ENCODE measurements at places on chromosomes 3 and 15.

DNA sequence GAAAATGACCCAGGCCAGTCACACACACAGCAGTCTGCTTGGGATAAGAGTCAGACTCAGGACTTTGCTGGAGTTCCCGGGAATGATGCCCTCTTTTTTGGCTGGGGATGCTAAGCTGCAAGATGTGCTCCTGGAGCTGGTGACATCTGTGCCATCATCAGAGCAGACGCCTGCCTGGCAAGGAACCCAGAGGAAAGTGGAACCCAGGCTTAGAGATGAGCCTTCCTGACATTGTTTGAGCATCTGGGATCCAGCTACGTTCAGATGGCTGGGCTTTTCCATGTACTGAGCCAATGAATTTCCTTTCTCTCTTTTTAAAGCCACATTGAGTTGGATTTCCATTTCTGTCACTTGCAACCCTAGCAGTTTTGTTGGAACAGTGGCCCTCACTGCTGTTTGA is 53.3 kb downstream of the EBLN2 start:
- no peak for ATAC-seq

GRCh38 chr3:126956866-126957650 is 25.9 kb upstream of the PLXNA1 start:
- ATAC-seq, result peak; percentile 30

DNA sequence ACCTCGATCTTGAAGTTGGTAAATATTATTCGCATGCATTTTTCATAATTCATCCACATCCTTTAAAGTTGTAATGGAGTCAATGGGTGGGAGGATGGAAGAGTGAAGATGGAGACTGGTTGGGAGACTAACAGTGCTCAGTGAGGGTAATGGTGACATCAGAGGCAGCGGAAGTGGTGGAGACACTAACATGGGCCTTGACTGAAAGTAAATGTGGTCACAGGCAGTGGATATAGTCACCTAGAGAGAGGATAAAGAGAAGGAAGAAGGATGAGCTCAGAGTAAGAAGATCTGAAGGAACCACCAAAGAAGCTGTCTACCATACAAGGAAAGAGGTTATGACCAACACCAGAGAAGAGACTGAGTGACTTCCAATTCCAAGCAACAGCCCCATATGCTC is 281.6 kb upstream of the STT3B start:
- no peak for ATAC-seq

DNA sequence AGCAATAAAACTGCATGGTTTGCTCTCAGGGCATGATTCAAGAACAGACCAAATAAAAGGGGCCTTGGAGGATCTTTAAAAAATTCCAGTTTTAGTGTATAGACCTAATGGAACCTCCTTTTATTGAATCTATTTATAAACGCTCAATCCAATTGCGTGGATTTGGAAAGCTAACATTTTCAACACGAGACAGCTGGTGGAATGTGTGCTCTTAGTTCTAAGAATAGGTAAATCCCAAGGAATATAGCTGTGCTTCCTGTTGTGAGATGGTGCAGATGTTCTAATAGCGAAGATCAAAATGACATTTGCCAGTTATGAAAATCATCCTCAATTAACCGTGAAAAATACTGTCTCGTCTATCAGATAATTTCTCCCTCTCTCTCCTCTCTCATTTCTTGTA is 192.5 kb downstream of the ATP10A start:
- ATAC-seq, result no peak

DNA sequence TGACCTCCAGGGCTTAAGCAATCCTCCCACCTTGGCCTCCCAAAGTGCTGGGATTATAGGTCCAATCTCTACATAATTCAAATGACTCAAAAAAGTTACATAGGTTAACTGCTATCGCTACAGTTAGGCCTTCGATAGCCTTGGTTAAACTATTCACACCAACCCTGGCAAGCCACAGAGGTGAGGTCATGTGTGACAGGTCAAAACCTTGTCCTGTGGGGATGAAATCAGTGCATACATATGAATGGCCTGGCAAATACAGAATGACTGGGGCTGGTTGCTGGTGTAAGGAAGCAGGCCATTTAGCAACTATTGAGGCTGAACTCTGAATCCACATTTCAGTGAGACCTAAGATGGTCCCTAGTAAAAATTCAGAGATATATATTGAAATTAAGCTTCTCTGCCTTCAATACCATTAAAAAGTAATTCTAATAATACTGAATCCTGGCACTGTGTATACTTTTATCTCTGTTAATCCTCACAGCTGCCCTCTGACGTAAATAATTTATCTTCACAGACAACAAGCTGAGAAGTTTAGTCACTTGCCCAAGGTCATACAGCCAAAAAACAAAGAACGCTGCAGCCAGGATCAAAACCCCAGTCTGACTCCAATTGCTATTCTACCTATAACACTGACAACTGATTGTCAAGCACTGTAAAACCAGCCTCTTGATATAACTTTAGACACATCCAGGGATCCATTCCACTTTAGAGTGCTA is 35.3 kb downstream of the MKRN2 start:
- ATAC-seq, result no peak

- ATAC-seq, result no peak
These were observed 97.6 kb upstream of the ALDH1A3 start for GRCh38 chr15:100781961-100782530.

DNA sequence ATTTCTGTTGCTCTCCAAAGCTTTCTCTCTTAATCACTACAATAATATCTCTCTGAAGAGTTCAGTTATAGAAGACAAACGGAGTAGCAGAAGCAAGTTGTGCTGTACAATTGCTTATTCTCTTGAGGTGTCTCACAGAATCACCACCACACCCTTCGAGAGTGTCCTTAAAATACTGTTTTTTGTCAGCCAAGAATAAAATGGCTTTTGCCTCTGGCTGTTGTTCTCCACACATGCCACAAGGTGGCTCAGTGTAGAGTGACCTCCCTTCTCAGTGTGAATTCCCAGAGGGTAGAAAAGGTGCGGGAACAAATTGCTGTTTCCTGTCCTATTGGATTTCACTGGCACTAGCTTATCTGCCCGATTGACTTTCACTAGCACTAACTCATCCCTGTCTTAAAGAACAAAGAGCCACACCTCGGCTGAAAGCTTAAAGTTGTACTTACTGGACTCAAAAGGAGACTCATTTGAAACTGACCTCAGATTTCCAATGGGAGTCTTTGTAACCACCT is 134.2 kb upstream of the SATB1 start:
- peak; percentile 75 for ATAC-seq

DNA sequence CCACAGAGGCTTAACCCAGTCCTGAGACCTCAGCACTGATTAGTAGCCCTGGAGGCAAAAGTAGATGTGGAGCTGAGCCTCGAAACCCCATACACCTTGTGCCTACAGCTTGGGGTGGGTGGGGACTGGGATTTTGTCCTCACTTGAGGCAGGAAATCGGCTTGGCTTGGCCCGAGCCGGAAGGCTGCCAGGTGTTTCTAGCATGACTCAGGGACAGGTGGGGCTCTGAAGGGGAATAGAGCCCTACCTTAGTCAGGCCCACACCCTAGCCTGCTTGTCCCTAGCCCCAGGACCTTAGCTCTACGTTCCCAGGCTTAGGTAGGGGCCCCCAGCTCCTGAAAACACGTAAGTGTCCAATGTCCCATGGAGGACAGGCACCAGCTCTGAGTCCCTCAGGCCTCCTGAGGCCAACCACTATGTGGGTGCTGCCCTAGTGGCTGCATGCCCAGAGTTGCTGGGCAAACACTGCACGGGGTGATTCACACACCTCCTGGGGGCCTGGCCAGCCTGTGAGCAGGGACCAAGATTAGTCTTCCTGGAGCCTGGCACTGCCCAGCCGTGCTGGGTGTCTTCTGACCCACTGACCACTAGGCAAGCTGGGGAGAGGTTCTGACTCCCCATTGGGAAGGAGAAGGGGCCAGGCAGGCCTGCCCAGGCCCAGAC is 3.1 kb downstream of the MST1R start:
- no peak for ATAC-seq

DNA sequence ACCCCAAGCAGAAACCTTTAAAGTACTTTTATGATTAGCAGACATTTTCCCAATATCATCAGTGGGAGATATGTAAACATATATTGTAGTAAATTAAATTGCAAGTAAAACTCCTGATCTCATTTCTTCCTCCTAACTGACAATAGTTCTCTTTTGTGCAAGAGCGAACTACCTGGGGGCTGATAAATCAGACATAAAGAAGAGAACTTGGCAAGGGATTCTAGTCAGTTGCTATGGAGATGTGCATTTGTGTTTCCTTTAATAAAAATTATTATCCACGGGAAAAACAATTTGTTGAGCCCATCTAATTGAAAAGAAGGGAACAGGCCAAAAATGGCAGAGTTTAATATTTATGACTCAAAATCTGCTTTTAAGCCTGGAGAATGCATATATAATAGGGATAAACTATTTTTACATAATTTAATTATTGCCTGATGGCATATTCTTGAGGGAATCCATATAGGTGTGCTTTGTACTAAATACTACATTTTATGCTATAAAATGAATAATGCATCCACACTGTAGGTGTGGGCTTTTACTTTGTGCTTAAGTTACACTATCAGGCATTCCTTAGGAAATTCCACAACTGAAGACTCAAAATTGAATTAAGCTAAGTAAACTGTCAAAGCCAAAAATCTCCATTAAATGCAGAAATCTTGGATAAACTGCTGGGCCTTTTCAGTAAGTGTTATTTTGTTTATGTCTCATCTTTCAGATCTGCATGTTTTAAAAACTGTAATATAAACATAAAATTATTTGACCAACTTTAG is 258.1 kb downstream of the ERC2 start:
- ATAC-seq, result no peak

GRCh38 chr15:74050127-74050526 is 32.2 kb downstream of the GOLGA6A start:
- no peak for ATAC-seq

- no peak for ATAC-seq
These were observed 383.6 kb downstream of the LPP start for GRCh38 chr3:188537606-188538005.

DNA sequence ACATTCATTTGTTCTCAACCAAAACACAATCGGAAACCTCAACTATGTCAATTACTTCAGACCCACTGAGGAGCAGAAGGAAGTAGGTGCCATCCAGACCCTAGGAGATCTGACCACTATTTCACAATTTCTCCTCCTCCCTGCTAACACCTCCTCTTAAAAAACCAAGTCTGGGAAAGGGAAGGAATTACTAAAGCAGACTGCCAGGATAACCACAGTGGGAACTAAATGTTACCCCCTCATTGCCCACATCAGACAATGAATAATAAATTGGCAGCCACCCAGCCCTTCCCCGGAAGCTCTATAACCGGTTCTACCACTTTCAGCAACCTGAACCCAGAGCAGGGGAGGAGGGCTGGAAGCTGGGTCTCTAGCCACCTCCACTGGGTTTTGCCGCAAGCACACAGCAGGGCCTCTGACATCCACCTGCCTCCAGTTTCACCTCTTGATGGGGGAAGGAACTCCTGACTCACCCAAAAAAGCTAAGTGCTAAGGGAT is 17.6 kb downstream of the C15orf62 start:
- no peak for ATAC-seq

DNA sequence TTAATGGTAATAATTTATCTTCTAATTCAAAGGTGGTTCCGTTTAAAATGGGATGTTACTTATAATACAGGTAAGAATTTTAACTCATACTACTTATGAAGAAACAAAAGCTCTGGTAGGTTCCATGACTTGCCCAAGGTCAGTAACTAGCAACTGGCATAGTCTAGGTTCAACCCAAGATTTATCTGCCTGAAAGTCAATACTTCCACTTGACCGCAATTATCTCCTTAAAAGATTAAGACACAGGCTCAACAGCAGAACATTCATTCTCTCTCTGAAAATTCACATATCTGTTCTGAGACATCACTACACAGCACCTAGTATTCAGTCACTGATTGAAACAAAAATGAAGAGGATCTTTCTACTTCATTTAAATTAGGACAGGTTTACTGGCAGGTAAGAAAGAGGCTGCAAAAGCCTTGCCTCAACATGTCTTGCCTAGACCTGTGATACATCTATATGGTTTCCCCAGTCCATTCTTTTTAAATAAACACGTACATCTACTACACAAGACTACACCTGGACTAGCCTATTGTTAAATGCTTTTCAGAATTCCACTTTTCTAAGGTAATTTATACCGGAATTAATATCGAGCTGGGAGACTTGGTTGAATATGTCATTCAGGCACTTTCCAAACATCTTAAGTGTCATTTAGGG is 1.2 kb downstream of the CSNK1G1 start:
- no peak for ATAC-seq

GRCh38 chr3:152870027-152870426 is 35.1 kb downstream of the P2RY1 start:
- ATAC-seq, result no peak

DNA sequence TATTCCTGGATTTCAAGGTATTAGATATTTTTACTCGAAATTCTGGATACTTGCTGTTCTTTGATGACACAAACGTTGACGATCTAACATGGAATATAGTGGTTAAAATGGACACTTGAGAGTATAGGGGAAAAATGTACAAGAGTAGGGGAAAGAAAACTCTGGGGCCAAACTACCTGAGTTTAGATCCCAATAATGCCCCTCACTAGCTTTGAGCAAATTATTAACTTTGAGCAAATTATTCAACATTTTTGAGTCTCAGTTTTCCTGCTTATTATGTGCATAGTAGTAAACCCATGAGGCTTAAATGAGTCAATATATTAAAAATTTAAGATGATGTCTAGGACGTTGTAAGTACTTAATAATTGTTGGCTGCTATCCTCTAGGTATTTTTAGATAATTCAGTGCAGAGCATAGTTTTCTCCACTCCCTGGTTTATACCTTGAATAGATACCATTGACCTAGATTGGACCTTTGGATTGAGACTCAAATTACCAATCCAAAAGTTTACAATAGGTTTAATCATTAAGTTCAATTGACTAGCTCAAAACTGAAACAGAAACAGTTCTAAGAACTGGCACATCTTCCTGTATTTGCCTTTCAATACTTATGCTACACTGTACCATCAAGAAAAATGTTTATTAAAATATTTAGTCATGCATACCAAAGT is 4.5 kb downstream of the ADGRG7 start:
- no peak for ATAC-seq

DNA sequence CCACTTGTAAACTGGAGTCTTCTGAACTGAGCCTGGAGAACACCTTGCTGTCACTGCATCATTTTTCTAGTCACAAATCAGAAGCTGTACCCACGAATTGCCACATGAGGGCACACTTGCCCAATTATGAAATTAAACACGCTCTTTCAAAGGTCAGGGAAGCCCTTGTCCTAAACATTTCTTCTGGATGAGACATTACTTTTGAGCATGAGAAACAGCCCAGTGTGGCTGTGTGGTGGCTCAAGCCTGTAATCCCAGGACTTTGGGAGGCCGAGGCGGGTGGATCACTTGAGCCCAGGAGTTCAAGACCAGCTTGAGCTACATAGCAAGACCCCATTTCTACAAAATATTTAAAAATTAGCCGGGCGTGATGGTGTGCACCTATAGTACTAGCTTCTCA is 27.5 kb upstream of the CFAP161 start:
- peak; percentile 12 for ATAC-seq

DNA sequence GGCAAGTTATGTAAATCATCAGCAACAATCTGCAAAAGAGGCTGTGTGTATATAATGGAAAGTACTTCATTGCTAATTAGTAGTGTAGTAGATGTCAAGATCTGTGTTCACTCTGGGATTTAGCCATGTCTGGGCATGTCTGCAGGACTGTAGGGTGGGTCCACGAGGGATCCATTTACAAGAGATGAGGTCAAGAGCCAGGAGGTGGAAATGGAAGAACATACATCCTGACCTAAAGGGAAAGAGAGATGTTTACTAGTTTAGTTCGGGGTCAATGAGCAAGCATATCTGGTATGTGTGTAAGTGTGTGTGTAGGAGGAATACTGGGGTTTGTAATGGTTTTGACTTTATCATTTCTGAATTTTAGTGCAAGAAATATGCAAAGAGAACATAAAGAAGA is 171.5 kb upstream of the NANOGP8 start:
- ATAC-seq, result no peak

GRCh38 chr3:157471064-157471463 is 32.2 kb downstream of the VEPH1 start:
- ATAC-seq, result no peak

GRCh38 chr3:41462103-41462691 is 262.9 kb downstream of the CTNNB1 start:
- no peak for ATAC-seq

Measured in motor neuron (in vitro differentiated cells).